ENCODE measurements at places on chromosomes 5 and 9.

- DNase-seq, result no peak
Measured at GRCh38 chr5:6615034-6615815, 17.6 kb downstream of the NSUN2 start.

DNA sequence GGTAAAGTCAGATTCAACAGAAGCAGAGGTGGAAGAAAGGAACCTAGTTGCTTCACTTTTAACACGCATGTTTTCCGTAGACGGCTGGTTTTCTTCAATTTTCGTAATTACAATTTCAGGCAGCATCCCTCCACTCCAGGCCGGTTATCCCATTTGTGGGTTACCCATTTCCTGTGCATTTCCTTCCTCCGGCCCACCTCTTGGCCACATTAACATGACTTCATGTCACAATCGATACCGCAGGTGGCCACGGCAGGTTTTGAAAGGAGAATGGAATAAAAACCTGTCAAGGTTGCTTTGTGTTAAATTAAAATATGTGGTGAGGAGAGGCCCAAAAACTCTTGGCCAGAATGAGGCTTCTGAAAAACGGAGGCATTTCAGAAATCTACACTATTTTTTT is 130.2 kb downstream of the PCSK5 start:
- DNase-seq, result no peak

- DNase-seq, result no peak
Measured at GRCh38 chr9:84413301-84413700, 72.7 kb upstream of the SLC28A3 start.

DNA sequence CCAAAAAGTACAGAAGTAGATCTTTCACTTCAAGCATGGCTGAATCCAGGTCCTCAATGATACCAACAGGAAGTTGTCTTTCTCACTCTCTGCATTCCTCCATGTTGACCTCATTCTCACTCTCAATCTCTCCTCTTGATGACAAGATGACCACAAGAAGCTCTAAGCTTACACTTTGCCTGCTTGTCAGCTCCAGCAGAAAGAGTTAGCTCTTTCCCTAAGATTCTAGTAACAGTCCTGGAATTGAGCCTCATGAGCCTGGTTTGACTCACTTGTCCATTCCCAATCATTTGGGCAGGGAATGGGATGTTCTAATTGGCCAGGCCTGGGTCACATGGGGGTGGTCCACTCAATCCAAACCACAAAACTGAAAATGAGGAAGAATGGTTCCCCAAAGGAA is 3.3 kb upstream of the CLTA start:
- DNase-seq, result no peak

DNA sequence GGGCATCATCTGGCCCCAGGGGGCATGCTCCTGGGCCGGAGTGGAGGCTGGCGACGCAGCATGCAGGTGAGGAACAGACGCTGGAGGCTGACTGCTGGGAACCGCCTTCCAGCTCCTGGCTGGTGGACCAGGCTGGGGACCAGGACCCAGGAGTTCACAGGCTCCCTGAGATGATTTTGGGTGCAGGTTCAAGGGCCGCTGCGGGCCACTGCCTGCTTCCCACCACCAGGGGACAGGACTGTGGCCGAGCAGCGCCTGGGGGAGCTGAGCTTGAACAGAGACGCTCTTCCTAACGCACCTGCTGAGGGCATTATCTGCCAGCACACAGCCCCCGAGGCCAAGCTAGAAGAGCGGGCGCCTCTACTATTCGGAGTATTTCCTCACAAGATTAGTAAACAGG is 132.1 kb upstream of the RAPGEF1 start:
- DNase-seq, result no peak
